ENCODE measurements at places on chromosomes 3 and 15. TPM values are rescaled to one million over a fixed set of nuclear protein-coding genes. Genes with fewer than 3 reads are reported as not detected.

- no peak for DNase-seq
These were observed 307.5 kb downstream of the EDEM1 start for GRCh38 chr3:5494905-5495519.

GRCh38 chr15:27043770-27044169 is 72.8 kb downstream of the GABRG3 start:
- DNase-seq: no peak

DNA sequence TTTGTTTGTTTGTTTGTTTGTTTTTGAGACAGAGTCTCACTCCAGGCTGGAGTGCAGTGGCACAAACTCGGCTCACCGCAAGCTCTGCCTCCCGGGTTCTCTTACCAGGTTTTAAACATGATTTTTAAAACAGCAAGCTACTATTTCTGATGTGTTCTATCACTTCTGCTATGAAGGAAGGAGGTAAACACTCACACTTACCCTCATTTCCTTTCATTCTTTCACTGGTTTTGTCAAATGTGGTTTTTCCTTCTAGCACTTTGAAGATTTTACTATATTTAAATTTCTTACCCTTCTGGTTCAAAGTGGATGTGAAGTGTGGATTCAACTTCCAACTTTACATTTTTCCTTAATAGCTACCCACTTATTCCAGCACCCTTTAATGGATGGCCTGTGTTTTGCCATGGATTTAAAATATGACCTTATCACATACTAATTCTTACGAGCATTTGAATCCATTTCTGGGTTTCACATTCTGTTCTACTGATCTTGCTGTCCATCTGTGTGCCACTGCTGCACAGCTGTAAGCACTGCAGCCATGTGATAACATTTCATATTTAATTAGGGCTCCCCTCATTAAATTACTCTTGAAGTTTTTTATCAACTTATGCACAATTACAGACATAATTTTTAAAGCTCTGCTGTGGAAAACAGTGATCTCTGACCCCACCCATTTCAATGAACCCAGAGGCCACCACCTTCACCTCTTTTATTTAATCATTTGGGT is 42.3 kb downstream of the TXNRD3 start:
- DNase-seq: no peak

GRCh38 chr15:98581715-98582114 is 66.6 kb upstream of the IGF1R start:
- DNase-seq: no peak

- DNase-seq: no peak
These were observed 171.4 kb upstream of the ALCAM start for GRCh38 chr3:105195260-105195659.

- peak; percentile 38 for DNase-seq
These were observed 722 bp upstream of the ZXDC start for GRCh38 chr3:126476166-126477060.

The ZMYND10 gene
- 3.9 TPM for polyA plus RNA-seq

The CELF6 gene
- polyA plus RNA-seq: 7.0 TPM

The DUOX1 gene
- 5.1 TPM for polyA plus RNA-seq
